ENCODE measurements at places on chromosomes 16 and 17. TPM values are rescaled to one million over a fixed set of nuclear protein-coding genes. Genes with fewer than 3 reads are reported as not detected.

GRCh38 chr16:28166394-28167208 is 45.2 kb downstream of the XPO6 start:
- DNase-seq: no peak

DNA sequence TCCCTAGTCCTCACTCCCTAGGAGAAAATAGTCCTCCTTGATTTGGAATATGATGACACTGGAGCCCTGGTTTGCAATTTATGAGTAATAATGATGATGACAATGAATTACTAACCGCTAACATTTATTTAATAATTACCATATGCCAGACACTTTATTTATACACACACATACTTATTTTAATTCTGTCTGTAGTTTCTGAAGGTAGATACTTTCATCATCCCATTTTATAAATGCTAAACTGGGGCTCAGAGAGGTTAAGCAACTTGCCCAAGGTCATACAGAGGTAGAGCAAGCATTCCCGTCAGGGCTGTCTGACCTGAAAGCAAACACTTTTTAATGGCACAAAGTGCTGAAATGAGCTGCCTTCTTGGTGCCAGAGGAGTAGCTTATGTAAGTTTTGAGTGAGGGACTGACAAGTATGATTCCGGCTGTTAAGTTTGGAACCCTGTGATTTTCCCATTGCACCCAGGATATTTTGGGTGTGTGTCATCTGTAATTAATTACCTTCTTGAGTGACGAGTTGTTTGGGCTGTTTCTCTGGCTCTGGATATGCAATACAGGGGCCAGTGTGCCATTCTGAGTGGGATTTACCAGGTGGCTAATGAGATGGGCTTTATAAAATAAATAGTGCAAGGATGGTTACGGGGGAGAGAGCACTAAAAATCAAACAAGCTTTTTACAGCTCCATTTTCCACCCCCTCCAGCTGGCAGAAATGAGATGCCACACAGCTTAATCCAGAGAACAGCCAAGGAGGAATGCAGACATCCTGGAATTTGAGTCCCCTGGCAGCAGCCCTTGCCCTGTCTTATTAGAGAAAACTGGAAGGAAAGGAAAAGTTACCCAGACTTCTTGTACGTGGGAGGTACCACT is 211.8 kb downstream of the SNX29 start:
- DNase-seq: no peak

DNA sequence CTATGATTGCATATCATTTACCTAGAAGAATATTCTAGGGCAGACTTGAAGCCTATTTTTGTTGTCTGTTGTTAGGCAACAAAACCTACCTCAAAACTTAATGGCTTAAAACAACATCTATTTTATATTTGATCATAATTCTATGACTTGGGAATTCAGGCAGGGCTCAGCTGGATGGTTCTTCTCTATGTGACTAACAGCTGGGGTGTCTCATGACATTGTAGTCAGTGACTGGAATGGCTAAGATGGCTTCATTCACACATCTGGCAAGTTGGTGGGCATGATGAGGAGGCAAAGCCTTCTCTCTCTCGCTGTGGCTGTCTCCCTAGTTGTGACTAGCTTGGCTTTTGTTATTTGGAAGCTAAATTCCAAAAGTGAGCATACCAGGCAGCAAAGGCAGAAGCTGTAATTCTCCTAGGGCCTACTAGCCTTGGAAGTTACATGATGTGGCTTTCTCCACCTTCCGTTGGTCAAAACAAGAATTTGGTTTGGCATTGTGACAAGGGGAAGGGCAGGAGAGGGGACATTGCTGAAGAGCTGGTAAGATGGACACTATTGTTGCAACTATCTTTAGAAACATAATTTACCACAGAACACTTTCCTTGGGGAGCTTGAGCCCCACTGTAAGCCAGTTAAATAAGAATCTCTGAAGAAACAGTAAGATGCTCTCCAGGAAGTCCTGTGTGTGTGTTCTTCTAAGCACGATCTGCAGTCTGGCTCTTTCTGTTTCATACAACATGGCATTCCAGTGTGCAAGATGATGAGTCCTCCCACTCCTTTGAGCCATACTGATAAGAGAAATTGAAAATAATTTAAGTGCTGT is 39.4 kb downstream of the ZNRF1 start:
- no peak for DNase-seq

DNA sequence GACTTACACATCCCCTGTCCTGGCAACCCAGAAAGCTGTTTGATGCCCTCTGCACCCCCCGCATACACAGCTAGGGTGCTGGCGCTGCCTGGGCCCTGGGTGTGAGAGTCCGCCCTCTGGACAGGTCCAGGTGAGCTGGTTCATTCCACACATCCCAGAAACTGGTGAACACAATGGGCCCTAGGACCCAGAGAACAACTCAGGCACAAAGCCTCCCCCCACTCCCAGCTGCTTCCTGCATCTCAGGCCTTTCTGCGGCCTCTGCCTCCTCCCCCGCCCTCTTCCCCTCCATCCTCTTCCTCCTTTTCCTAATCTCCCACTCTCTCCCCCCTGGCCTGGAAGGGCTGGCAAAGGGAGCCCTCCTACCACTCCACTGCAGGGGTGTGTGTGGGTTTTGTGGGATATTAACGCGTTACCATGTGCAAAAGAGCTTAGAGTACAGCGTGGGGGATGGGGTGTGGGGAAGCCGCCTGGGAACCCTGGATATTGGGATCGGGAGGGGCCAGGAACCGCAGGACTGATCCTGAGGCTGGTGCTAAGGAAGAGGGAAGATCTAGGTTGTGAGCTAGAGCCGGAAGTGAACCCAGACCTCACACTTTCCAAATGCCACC is 1.6 kb upstream of the PPP1R9B start:
- DNase-seq: peak; percentile 63

DNA sequence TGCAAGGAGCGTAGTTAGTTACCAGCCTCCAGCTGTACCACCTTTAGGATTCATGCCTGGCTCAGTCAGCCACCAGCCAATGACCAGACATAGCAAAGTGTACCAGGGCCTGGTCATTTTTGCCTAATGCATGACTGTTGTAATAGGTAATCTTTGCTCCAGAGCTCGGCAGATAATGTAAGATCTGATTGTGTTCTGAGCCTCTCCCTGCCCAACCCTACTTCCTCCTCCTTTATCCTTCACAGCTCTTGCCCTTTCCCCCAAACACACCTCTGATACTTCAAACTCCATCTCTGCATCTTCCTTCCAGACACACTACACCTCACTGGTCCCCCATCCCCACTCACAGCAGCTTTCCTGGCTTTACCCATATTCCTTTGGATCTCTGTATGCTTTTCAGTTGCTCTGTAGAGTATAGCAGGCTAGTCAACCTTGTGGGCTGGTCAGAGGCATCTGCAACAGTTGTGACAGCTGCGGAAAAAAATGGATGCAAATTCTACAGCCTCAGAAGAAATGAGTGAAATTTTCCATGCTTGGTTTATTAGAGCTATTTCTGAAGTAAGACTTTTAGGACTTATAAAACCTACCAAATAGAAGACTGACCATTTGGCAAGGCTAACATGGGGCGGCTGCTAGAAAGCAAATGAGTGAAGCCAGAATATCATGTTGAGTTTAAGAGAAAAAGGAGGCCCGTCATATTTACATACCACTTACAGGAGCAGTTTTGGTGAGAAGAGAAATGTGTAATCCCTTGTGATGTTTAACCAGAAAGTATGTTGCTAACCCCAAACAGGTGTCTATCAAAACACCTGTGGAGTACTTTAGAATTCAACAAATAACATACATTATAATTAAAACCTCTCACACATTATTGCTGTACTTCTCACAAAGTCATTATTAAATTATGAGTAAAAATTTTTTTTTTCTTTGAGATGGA is 19.9 kb upstream of the C16orf87 start:
- no peak for DNase-seq

- no peak for DNase-seq
These were observed 33.7 kb upstream of the RGS9 start for GRCh38 chr17:65103431-65103830.

DNA sequence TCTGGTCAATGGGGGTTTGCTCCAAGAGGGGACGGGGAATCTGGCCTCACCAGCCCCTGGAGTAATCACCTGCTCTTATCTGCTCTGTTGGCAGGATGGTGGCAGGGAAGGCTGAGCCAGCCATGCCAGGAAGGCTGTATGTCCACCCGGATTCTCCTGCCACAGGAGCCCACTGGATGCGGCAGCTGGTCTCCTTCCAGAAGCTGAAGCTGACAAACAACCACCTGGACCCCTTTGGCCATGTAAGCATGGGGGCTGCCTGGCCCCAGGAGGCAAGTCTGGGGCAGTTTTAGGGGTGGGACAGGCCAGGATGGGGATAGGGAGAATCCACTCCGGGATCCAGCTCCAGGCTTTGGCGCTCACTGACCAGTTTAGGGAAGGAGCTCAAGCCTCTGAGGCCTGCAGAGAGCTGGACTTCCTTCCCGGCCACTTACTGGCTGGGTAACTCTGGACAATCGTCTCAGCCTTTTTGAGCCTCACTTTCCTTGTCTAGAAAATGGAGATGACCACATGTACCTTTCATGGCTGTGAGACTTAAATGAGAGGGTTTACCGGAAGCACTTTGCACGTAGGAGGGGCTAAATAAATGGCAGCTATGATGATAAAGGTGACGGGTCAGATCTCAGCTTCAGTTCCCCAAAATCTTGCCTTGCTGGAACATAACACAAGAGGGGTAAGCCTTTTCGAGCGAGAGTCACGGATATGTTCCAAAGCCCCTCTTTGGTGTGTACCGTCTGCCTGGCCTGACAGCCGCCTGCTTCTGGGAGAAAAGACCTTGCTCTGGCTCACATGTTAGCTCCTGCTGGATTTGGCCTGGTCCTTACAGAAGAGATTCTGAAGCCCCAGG is 15.4 kb downstream of the TBX4 start:
- no peak for DNase-seq

DNA sequence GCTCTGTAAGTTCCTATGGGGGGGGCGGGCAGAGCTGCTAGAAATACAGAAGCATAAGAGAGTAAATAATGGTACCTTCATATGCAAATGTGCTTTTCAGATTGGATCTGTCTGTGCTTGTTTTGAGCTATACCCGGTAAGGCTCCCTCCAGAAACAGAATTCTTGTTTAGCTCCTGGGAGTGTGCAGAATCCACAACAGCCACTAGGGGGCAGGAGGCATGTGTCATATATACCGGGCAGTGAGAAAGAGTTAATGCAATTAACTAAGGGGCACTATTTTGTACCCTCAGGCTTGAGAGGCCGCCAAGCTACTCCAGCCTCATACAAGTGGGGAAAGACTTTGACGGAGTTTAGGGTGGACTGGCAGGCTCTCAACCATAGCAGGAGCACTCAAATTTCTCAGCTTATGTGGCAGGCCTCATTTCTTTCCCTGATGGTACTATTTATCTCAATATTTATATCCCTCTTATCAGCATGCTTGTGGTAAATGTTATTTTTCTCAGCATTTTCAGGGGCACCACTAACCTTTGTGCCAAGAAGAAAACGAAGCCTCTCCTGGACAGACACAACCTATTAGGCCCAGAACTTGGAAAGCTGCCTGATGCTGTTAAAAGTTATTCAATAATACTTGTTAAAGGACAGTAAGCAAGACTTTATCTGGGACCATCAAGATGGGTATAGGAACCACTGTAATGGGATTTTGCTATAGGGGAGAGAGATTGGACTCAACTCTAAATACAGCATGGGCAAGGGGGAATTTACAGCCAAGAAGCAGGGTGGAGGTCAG is 10.7 kb upstream of the CENPV start:
- peak; percentile 84 for DNase-seq

DNA sequence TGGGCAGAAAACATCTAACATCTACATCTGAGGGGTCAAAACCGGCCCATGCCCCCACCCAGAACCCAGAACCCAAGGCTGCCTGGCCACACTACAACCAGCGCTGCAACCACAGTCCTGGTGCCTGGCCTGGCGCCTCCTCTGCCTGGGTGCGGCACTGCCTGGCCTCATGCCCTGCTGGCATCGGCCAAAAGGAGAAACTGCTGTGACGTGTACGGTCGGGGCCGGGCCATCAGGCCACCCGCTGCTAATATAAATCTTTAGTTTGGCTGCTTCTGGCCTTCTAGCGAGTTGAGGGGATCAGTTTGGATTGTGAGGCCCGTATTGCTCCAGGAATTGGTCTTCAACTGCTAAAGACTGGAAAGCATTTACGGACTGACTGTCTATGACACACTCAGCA is 22.8 kb downstream of the TMEM204 start:
- DNase-seq: no peak

The AATF gene
- 54.8 TPM for total RNA-seq

The PRDM7 gene
- not detected for total RNA-seq

The LPO gene
- not detected for total RNA-seq

The KRTAP1-1 gene
- not detected for total RNA-seq

The KRT12 gene
- not detected for total RNA-seq

Measured in omental fat pad (tissue), 4 donors.